ENCODE measurements at places on chromosomes 16 and 17.

DNA sequence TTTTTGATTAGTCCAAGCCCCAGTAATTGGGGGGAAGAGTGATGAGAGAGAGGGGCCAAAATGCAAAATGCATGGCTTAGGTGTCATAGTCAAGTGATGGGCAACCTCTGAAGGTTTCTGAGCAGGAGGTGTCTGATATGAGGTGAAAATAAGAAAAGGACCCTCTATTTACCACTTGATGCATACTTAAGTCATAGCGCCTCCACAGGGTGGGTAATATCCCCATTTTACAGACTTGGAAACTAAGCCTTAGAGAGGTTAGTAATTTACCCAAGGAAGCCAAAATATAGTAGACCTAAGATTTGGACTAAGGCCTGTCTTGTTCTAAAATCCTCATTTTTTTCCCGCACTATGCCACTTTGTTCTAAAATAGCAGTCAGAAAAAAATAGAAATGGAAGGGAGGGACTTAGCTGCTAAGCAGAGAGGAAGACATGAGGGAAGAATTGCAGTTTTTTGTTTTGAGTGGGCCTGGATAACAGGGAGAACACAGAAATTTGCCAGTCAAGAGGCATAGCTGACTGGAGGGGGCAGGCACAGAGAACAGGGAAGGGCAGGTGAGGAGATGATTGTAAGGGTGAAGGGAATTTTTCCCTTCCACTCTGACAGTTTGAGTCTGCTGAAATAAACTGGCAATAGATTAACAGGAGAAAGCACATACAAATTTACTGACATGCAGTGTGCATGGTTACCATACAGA lies 2.3 kb upstream of the GRB2 start:
- no peak for DNase-seq

DNA sequence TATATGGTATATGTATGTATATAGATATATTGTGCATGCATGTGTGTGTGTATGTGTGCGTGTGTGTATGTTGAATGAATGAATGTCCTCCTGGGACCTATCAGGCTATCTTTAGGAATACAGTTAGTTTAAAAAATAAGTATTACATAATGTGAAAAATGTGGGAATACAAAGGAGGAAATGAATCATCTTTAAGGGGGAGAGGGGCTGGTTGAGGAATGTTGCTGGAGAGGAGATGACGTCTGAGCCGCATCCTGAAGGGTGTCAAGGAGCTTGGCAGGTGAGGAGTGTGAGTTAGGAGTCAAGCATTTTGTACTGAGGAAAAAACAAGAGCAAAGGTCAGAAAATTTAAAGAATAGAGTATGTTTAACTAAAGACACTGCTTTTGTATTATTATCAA lies 62.4 kb upstream of the NLK start:
- no peak for DNase-seq

DNA sequence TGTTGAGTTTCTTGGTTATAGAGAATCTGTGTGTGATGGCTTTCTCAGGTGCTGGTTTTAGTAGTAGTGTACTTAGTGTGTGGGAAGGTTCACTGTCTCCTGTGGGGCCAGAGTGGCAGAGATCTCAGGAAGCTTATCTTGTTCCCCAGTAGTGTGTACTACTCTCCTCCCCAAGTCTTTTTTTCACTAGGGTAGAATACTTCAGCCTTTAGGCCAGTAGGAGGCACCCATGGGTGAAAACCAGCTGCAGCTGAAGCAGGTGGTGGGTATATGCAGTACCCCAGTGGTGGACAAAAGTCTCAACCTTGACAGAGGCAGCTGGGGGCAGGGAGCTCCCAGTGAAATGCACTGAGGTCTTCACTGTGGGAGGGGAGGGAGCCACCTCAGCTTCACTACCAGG lies 109.9 kb downstream of the PHKB start:
- DNase-seq = no peak

- DNase-seq = no peak
Measured at GRCh38 chr17:73941919-73942530, 261.5 kb upstream of the RPL38 start.

DNA sequence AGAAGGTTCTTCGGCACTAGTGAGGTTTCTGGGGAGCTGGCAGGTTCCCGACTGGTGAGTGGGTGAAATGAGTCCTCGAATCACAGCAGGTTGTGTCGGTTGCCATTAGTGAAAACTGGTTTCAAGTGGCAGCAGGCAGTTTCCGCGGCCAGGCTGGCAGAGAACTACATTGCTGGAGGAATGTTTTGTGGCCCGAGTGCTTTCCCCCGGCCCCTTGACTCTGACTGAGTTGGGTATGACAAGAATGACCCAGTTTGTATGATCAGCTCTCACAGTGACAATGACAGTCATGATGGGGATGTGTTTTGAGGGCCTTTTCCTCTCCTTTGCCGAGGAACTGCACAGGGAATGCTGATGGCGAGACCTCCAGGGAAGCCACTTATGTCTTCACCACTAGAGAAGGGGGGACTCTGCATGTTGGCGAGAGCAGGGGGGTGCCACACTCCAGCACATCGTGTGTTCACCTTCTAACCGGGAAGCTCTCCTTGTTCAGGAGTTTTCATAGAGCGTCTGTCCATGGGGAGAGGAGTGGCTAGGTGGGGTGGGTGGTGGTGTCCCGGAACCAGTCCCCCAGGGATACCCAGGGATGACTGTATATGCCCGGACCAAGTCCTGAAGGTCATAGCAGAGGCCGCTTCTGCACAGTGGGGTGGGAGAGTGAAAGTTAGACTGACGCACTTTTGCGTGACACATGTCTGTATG lies 206.0 kb upstream of the CHMP6 start:
- no peak for DNase-seq

DNA sequence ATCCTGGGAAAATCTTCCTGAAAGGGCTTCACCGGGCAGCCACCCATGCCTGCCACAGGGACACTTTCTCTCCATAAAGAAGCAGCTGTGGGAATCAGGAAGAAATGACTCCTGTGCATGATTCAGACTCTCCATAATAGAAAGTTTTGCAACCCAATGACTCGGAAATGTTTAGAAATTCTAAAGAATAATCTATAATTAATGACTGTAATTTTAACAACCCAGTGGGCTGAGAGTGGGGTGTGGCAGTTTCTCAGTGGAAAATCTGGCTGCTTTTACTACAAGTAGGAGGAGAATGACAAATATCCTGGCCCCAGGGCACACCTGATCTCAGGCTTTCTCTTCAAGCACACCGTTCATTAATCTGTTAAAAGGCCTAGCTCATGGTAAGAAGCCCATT lies 25.7 kb downstream of the IRF8 start:
- DNase-seq = no peak

GRCh38 chr16:86697715-86698114 lies 119.4 kb downstream of the FOXL1 start:
- no peak for DNase-seq

GRCh38 chr17:78233678-78234077 lies 2.2 kb downstream of the TMEM235 start:
- DNase-seq = no peak

- no peak for DNase-seq
Measured at GRCh38 chr17:10845388-10845751, 7.5 kb upstream of the PIRT start.

- no peak for DNase-seq
Measured at GRCh38 chr16:76854234-76854633, 336.8 kb upstream of the MON1B start.

DNA sequence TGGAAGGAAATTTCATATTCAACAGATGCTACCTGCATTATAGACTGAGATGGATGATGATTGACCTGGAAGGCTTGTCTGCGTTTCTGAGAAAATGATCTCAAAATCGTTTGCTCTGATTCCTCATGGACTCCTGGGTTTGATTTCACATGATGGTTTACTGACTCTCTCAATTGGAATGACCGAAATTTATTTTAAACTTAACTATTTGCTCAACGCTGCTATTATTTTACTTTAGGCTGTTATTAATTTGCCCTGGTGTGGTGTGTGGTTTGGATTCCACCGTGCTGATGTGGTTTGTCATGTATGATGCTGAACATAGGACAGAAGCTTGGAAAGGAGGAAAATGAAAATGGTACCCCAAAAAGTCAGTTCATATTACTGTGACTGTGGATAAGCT lies 37.3 kb upstream of the ELAC2 start:
- no peak for DNase-seq

DNA sequence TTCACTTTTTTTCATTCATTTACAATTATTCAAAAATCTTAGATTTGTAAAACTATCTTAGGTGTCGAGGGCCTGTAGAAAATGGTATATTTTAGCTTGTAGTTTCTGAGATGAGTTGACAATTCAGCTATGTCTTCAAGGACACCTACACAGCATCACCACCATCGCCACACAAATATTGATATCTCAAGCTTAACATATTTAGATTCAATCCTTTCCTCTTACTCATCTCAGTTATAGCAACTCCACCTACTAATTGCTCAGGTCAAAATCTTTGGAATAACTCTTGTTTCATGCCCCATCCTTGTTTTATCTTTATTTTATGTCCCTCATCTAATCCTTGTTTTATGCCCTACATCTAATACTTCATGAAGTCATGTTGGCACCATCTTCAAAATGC lies 276.8 kb downstream of the CDH11 start:
- no peak for DNase-seq

GRCh38 chr17:17431605-17432004 lies 45.2 kb upstream of the MED9 start:
- DNase-seq = no peak
